ENCODE measurements at places on chromosomes 3 and 15. TPM values are rescaled to one million over a fixed set of nuclear protein-coding genes. Genes with fewer than 3 reads are reported as not detected.
A peak's percentile ranks its signal among the peaks of the same experiment; 100 is the strongest.

DNA sequence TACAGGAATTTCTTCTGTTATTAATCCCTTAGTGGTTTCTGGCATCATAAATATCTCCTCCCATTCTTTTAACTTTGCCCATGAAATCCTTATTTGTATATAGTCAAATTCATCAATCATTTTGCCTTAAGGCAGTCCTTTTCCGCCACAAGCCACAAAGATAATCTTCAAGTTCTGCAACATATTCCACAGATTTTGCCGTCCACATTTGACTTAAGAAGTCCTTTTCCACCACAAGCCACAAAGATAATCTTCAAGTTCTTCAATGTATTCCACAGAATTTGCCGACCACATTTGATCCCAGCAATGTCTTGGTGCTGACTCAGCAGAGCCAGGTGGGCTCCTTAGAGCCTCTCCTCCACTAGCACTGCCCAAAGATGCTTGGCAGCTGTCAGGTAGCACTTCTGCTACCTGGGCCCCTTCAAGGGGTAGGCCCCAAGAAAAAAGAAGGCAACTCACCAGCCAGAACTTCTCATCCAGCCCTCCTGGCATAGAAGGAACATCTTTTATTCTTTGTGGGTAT is 35.0 kb downstream of the SEC22C start:
- no peak for DNase-seq

DNA sequence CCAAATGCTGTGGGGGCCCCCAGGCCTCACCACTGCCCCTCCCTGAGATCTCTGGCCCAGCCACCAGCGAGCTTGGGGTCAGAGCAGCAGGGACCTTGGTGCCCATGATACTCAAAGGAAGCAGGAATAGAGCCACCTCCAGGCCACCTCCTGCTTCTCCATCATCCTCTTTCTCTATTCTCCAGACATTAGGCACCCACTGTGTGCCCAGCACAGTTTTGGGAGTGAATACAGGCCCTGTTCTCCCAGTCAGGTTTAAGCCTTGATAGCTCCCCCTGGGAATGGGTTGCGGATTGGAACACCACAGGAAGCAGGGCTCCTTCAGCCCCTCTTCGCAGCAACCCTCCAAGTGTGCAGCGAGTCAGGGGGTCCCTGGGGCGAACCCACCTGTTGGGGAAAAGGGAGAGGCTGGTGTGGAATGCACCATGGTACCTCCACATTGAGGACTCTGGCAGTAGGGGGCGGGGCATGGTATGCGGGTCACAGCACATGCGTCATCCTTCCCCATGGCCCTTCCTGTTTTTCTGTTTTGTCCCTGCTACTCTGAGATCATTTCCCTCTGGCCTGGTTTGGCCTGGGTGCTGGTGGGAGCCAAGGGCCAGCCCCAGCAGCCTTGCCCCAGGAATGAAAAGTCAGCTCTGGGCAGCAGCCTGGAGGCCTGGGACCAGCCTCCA is 14.2 kb upstream of the SEMA3B start:
- no peak for DNase-seq

GRCh38 chr3:15269091-15269989 is 63.0 kb downstream of the SH3BP5 start:
- no peak for DNase-seq

DNA sequence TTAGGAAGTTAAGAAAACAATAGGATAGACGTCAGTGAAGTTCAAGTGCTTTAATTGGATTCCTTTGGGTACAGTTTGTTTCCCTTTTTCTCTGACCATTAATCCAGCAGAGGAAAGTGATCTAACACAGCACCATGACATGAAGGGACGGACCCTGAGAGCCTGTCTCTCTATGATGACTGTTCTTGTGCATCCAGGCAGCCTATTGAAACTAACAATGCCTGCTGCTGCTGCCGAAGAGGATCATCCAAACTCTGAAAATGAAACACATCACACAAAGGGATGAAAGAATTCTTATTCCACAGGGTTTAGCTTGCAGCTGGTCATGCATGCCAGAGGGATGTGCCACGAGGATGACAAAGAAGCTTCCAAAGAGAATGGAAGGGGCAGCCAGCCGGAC is 75.5 kb downstream of the ZBTB20 start:
- DNase-seq, result no peak

DNA sequence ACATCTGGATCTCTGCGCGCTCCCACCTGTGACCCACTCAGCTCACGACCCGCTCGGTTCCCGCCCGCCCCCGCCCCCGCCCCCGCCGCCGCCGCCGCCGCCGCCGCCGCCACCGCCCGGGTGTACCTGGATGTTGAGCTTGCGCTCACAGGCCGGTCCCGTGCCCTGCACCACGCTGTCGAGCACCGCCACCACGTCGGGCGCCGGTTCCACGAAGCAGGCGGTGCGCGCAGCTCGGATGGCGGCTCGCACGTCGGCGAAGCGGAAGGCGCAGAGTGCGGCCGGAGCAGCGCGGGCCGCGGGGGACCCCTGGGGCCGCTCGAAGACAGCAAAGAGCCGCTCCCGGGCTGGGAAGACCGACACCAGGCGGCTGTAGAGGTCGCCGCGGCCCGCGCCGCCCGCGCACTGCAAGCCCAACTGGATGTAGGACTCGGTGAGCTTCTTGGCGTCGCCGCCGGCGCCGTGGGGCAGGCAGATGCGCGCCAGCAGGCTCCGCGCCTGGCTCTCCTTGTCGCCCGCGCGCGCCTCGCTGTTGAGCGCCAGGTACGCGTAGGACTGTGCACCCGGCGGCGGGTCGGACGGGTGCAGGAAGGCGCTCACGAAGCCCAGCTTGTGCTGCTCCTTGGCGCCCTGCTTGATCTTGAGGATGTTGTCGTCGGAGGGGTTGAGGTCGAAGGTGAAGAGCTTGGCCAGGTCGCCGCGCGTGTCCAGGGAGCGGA is 1.1 kb downstream of the PLXND1 start:
- no peak for DNase-seq

DNA sequence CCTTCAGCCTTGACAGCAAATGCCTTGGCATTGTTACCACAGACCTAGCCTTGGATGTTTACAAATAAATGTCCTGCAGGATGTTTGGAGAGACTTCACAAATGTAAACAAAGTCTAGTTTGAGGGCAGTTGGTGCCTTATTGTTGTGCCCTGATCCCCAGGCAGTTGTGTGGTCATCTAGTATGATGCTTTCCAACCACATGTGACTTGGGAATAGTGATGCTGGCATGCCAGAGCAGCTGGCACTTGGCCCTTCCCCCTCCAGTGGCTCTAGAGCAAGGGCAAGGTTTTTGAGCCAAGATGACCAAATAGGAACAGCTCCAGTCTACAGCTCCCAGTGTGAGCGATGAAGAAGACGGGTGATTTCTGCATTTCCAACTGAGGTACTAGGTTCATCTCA is 258.2 kb downstream of the ADAMTS17 start:
- DNase-seq, result no peak

GRCh38 chr15:63915873-63916771 is 82.4 kb upstream of the HERC1 start:
- DNase-seq, result no peak

DNA sequence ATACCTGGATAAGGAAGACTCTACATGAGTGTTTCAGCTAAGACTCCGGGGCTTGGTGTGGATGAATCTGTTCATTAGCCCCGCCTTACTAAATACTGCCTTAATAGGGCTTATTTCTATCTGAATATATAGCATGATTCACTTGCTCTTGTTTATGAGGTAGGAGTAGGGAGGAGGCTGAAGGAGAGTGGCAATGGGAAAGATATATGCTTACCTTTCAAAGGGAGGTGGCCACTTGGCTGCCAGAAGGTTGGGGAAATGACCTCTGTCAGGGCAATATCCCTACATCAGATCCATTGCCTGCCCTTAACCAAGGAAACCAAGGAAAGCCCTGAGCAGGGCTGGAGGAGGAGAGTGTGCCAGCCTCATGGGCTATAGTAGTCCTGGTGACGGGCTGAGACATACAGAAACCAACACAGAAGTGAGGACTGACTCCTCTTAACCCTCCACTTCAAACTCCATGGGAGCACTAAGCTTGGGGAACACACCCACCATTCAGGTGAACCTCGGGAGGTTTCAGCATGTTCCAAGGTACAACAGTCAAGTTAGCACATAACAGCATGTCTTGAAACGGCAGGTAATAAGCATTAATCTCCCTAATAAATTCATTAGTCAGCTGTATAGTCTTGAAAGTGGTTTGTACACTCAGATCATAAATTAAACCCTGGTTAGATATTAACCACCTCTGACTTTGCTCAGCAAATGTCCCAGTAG is 80.1 kb downstream of the EOMES start:
- no peak for DNase-seq

DNA sequence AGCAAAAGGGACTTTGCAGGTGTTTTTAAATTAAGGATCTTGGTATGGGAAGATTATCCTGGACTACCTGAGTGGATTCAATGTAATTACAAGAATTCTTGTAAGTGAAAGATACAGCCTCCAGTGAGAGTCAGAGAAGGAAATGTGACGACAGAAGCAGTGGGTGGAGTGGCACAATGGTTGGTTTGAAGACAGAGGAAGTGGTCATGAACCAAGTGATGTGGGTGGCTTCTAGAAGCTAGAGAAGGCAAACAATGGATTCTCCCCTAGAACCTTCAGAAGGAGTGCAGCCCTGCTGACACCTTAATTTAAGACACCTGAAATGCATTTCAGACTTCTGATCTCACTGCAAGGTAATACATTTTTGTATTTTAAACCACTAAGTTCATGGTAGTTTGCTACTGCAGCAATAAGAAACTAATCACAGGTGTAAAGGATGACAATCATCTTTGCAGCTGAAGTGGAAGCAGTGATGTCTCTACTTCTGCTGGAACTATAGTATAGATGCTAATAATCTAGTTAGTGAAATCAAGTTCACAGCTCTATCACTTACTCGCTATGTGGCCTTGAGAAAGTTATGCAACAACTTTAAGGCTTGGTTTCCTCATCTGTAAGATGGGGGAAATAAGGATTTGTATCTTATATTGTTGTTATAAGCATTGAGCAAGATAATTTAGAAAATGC is 403.4 kb upstream of the SUCLG2 start:
- DNase-seq, result no peak

- DNase-seq, result no peak
Measured at GRCh38 chr3:106048946-106049481, 180.2 kb upstream of the CBLB start.

DNA sequence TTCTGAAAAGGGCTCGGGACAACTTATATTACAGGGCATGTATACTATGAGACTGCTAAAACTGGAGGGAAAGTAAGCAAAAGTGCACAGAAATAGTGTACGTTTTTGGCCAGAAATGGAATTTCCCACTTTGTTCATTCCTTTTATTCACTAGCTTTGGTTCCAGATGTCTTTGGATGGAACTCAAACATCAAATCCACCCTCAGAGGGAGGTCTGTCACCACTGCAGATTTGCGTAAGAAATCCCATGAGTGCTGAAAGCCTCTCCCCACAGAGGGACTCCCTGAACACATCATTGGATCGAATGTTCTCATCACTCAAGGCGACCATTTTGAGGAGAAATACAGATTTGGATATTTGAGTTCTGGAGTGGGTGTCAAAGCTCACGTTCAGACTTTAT is 71.6 kb downstream of the FEM1B start:
- DNase-seq, result no peak

GRCh38 chr15:57395292-57395691 is 19.0 kb downstream of the CGNL1 start:
- DNase-seq, result no peak

- DNase-seq, result no peak
Measured at GRCh38 chr3:60645801-60646200, 605.5 kb downstream of the FHIT start.

DNA sequence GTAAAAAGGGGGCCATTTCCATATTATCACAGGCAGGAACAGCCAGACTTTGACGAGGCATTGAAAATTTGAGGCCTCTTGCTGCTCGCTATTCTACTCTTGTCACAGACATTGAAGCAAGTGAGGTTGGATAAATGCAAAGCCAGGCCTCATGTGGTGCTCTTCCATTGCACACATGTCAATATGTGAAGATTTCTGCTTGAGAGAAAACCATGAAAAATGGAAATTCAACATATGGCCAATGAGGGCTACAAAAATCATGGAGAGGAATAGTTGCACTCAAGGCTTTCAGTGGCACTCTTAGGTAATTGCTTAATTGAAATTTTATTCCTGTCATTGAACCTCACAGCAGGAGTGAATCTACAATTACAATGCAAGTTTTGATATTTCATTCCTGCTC is 185.6 kb upstream of the MBNL1 start:
- DNase-seq, result no peak

GRCh38 chr15:90990446-90990845 is 3.9 kb downstream of the PRC1 start:
- DNase-seq, result no peak

GRCh38 chr15:46525984-46526725 is 891.3 kb downstream of the SQOR start:
- DNase-seq, result no peak

GRCh38 chr3:195045481-195046210 is 225.3 kb downstream of the XXYLT1 start:
- no peak for DNase-seq

- DNase-seq, result no peak
Measured at GRCh38 chr3:24311881-24312280, 182.8 kb downstream of the THRB start.

DNA sequence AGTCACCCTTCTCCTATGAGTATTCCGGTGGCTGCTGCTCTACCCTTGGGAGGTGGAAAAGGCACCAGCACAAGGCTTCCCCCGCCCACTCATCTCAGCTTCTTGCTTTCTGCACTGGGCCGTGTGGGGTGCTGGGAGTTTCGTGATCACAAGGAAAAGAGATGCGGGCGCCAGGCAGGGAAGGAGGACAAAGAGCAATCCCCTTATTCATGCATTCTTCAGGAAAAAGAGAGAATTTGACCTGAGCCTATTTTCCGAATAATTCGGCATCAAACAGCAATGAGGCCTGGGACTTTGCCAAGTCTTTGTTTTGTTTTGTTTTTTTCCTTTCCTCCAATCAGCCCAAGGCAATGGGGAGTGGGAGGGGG is 102.2 kb upstream of the LPP start:
- DNase-seq, result peak; percentile 41

- DNase-seq, result no peak
Measured at GRCh38 chr3:157360044-157360443, 76.6 kb upstream of the PTX3 start.

DNA sequence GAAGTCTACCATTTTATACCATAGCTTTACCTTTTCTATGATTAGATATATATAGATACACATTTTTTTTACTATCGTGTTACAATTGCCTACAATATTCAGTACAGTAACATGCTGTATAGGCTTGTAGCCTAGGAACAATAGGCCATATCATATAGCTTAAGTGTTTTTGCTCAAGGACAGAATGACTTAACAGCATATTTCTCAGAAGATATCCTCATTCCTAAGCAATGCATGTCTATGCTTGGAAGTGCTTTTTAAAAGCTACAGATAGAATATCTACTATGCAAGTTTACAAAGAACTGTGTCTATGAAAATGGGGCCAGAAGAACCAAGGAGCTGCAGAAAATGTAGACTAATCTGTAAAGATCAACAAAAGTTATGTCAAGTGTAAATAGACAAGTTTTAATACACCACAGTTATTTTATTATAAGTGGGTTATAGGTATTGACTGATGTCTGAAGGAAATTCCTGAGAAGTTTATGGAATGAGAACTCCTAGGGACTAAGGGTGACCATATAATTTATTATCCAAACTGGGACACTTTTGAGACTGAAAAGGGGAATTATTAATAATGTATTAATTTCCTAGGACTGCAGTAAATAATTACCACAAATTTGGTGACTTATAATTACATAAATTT is 138.7 kb upstream of the TGFBR2 start:
- no peak for DNase-seq

PLSCR2 gene
- polyA plus RNA-seq, result not detected

PLSCR5 gene
- polyA plus RNA-seq, result not detected

GLDN gene
- polyA plus RNA-seq, result 0.43 TPM

OR5K1 gene
- polyA plus RNA-seq, result not detected

AADACL2 gene
- not detected for polyA plus RNA-seq

CADPS gene
- 2.2 TPM for polyA plus RNA-seq

SI gene
- polyA plus RNA-seq, result not detected

WDR72 gene
- 0.25 TPM for polyA plus RNA-seq

CTNNB1 gene
- polyA plus RNA-seq, result 274 TPM

HHATL gene
- 73.4 TPM for polyA plus RNA-seq

NFKBIZ gene
- polyA plus RNA-seq, result 2.4 TPM

Measured in forelimb muscle (tissue), 1 donor.